AG09309 (cell line): ENCODE measurements at places on chromosomes 7 and 10.

DNA sequence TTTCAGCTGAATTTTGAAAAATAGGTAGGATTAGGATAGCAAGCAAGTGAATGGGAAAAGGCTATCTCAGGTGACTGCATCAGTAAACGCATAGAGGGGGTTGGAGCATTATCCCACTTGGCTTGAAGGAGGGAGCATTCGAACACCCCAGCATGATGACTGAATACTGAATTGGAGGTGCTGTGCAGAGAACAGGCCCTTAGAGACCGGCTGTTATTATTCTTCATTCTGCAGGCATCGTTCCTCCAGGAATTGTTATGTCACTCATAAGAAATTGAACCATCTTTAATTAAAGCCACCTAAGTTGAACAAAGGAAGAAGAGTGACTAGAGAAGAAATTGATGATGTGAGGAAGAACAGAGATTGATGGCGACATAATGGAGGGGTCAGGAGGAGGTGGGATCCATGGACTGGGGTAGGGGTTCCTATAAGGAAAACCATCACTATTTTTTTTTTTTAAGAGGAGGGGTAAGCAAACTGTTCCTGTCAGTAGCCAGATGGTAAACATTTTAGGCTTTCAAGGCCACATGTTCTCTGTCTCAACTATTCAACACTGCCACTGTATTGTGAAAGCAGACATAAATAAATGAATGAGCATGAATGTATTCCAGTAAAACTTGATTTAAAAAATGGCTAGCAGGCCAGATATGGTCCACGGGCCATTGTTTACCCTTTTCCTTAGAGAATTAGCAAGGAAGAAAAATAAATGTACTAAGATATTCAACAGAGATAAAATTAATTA is 264.7 kb upstream of the TAC1 start:
- no peak for DNase-seq

DNA sequence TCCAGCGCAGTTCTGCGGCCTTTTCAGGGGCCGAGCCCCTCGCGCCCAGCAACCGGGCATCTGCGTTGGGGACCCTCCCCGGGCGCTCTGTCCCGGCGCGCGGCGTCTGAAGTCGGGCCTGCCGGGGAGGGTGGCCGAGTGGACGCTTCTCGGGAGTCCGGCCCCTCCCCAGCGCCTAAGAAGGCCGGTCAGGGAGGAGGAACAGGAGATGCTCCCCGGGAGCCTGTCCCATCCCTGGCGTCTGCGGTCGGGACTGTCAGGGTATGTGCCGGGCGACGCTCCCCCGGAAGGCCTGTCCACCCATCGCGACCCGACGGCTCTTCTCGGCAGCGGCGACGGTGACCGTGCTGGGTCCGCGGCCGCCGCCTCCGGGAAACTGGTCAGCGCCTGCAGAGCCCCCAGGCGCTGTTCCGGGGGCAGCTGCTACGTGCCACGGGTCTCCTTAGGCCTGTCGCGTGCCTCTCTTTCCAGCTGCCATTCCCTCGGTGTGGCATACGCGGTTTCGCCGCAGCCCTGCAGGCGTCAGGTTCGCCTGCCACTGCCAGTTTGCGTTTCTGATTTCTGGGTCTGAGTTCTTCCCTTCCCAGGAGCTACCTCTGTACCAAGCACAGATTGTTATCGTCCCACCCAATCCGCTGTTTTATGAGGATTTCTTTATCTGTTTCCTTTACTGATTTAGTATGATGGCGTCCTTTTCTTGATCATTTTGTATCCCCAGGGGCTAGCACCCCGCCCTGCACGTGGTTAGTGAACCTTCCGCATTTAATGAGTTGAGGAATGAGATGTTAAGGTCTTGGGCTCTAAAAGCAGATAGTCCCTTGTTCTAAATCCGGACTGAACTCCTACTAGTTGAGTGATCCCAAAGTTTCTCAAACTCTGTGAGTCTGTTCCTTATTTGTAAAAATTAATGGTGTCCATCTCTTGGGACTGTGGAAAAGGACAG is 782 bp downstream of the IFIT5 start:
- DNase-seq = no peak

- peak; percentile 87 for DNase-seq
These were observed 11.7 kb downstream of the MAP3K8 start for GRCh38 chr10:30445711-30446110.

DNA sequence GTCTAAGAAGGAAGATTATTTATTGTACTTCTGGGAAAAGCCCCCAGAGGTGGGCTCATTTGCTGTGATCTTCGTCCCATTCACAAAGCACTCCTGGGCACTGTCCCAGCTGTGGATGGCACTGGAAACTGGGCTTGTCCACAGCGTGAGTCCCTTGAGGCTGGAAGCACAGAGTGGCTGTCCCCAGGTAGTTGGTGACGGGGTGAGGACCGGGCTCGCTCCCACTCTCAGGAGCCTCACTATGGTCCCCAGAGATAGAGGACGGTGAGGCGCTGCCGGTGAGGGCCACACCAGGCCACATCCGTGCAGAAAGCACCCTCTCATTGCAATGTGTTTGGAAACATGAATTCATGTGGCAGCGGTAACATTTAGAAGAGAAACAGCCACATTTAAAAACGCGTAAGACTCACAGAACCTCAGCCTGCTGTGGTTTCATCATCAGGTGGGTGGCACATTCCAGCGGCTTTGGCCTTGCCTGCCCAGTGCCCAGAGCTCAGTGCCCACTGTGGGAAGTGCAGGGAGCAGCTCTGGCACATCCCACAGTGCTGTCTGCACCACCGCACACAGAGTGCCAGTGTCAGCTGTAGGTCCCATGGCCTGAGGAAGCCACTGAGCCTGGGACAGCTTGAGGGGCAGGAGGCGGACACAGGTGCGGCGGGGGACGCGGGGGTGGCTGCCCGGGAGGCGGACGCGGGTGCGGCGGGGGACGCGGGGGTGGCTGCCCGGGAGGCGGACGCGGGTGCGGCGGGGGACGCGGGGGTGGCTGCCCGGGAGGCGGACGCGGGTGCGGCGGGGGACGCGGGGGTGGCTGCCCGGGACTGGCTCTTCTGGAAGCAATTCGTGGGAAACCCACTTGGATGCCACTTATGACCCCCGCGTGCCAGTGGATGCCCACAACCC is 449.8 kb downstream of the DNAJB6 start:
- DNase-seq = no peak

GRCh38 chr10:131870831-131871672 is 29.8 kb upstream of the PPP2R2D start:
- DNase-seq = no peak

GRCh38 chr7:117279203-117279602 is 43.7 kb downstream of the WNT2 start:
- no peak for DNase-seq

DNA sequence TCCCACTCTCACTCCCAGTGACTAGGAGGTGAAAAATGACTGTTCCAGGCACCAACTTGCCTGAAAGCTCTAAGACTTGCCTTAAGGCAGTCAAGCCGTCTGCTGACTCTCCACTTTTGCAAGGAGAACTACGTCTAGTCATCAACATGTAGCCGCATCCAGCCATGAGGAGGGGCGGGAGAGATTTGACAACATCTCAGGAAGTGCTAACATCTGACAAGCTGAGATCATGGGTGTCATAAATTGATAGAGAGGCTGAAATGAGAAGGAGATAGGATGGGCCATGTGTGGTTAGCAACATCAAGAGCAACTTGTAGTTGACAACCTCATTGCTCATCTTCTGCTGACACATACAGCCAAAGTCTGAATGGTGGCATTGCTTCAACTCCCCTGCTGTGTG is 9.0 kb upstream of the TBXAS1 start:
- DNase-seq = no peak

GRCh38 chr7:50812841-50813475 is 30.3 kb upstream of the GRB10 start:
- DNase-seq = peak; percentile 29

- no peak for DNase-seq
These were observed 37.2 kb upstream of the BTBD16 start for GRCh38 chr10:122233857-122234348.

GRCh38 chr7:66255534-66256100 is 50.5 kb downstream of the TPST1 start:
- DNase-seq = peak; percentile 25

DNA sequence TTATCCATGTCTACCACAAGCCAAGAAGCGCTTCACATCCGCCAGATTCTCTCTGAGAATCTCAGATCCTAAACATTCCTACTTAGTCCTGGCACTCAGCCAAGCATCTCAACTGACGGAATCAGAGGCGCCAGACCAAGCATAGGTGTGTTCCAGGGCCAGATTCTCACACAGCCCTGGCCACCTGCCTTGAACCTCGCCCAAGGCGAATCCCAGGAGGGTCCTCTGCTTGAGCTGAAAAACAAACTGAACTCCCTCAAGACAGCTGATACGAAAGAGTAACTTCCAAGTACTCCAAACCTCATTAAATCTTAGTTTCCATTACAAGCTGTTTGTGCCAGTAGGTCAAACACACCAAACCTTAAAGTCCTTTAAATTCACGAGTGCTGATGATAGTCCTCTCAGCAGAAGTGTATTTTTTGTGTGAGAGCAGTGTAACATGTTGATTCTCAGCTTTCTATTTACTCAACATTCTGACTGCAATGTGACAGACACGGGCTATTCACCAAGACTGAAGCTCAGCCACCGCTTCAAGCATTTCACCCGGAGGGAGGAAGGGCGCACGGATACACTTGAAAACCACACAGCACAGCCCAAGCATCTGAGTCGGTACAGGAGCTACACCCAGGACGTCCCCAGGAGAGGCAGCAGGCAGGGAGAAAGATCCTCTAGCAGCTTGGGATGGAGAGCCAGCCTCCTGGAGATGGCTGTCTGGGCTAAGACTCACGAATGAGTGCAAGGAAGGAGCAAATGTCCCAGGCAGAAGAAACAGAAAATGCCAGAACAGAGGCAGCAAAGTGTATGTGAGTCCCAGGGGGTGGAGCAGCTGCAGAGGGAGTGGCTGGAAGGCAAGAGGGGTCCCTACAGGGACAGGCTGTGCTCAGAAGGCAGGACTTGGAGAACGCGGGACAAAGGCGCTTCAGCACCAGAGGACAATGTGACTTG is 6.0 kb downstream of the PARD3 start:
- no peak for DNase-seq

DNA sequence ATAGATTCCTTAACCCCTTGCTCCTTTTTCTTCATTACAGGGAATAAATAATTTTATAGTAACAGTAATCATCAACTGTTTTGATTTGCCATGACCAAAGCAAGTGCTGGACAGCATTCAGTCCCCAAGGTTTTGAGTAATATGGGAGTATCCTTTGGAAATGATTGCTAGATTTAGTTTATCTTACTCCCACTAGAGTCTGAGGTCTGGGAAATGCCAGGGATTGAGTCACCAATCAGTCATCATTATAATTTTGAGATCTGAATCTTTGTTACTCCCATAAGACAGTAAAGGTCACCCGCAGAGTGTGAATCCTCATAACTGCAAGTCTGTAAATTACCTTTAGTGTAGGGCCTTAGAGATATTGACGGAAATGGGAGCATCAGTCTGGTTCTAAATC is 133.7 kb upstream of the SEMA3E start:
- DNase-seq = no peak

GRCh38 chr7:112770051-112770450 is 20.1 kb downstream of the TMEM168 start:
- DNase-seq = no peak

GRCh38 chr7:82244947-82245517 is 198.5 kb downstream of the CACNA2D1 start:
- no peak for DNase-seq

GRCh38 chr10:124515244-124515970 is 53.8 kb downstream of the LHPP start:
- DNase-seq = no peak

DNA sequence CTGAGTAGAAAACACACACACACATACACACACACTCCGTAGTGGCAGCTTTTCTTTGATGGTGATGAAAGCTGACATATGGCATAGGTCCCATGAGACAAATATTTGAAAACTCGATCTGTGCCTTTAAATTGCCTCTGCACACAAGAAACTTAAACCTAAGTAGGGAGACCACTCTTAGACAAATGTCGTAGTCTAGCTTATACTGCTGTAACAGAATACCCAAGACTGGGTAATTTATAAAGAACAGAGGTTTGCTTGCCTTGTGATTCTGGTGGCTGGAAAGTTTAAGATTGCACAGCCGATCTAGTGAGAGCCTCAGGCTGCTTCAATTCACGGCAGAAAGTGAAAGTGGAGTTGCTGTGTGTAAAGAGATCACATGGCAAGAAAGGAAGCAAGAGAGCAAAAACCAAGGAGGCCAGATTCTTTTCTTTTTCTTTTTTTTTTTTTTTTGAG is 489.4 kb upstream of the SORCS1 start:
- DNase-seq = peak; percentile 1

GRCh38 chr10:54576541-54576940 is 224.5 kb downstream of the PCDH15 start:
- DNase-seq = no peak

- no peak for DNase-seq
These were observed 49.9 kb upstream of the TMEM106B start for GRCh38 chr7:12161146-12161545.

DNA sequence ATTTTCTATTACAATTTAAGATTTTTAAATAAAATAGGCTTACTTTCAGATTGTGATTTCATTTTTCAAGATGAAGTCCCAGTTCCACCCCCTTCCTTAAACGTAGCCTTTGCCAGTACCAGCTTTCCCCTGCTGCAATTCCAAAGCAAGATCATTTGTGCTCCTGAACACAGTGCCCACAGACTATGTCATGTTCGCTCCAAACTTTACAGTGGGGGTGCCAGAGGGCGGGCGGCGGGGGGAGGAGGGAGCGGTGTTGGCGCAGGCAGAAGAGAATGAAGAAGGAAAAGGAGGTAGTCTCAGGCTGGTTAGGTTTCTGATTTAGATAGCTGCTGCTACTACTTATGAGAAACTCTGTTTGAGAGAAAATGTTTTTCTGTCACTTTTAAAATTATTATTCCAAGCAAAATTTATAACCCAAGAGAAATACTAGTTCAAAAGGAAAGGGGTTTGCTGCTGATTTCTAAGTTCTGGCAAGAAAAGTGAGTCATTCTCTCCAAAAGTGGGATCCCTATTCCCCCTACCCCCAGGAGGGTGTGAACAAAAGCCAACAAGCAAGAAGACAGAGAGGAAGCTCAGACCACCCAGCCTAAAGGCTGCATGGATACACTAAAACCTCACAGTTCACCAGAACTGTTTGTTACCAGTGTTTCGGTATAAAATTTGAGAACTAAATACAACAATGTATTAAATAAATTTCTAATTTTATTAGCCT is 109.6 kb downstream of the SRPK2 start:
- no peak for DNase-seq
